Fibroblast of skin of left quadriceps (primary cell): ENCODE measurements at places on chromosomes 16 and 17.
A peak's percentile ranks its signal among the peaks of the same experiment; 100 is the strongest.

DNA sequence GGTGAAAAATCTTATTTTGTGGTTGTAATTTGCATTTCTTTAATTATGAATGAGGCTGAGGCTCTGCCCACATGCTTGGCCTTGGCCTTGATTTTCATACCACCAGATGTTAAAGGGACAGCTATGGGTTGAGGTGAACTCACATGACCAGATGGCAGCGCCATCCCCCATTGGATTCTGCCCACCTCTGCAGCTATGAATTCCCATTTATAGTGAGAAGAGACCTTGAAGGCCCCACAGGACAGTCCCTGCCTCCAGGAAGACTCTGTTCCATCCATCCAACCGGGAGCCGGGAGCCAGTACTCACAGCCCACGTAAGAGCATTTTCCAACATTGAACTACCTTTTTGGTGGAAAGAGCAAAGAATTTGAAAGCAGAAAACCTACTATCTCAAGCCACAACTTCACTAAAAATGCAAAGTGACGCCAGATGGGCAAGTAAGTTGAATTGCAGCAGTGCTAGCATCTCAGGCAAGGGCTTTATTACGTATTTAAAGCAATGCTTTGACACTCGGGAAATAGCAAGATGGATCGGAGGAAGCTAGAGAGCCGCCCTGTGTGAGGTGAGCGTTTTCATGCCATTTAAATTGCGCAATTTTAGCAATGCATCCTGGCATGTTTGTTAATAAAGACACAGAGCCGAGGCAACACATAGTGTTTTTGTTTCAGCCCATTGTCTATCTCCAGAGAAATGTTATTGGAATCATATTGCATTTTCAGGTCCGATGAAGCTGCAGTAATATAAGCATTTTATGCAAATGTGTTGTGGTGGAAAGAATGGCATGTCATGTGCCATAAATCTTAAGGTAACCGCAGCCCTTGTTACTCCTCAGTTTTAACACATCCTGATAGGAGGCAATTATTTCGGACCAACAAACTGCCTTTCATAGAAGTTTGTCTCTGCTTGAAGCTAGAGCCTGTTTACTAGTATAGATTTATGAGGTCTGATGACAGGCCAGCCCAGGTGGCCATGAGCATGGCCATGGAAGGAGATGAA lies 273.4 kb upstream of the TNRC6C start:
- DNase-seq, result no peak

GRCh38 chr17:79332011-79332554 lies 257.5 kb downstream of the ENGASE start:
- no peak for DNase-seq

DNA sequence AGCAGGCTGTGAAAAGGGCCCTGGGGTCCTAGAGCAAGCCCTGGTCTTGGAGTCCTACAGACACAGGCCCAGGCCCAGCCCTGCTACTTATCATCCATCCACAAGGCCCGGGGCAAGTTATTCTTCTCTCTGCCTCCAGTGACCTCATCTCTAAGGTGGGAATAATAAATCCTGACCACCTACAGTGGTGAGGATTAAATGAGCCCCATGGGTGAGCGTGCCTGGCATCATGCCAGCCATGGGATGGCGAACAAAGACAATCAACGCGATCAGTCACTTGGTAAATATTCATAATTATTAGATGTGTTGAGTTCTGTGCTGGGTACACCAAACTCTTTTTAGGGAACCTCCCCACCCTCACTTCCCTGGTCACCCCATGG lies 5.5 kb downstream of the KRT15 start:
- DNase-seq, result no peak

DNA sequence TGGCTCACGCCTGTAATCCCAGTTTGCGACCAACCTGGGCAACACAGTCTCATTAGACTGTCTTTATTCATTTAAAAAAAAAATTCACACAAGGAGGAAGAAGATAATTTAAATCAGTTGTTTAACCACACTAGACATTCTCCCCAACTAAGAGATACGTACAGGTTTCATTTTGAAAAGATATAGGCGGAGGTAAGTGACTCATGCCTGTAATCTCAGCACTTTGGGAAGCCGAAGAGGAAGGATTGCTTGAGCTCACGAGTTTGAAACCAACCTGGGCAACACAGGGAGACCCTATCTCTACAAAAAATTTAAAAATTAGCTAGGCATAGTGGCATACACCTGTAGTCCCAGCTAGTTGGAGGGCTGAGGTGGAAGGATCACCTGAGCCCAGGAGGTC lies 5.3 kb downstream of the CMTM4 start:
- no peak for DNase-seq

GRCh38 chr16:55471448-55472097 lies 7.4 kb upstream of the MMP2 start:
- peak; percentile 63 for DNase-seq

DNA sequence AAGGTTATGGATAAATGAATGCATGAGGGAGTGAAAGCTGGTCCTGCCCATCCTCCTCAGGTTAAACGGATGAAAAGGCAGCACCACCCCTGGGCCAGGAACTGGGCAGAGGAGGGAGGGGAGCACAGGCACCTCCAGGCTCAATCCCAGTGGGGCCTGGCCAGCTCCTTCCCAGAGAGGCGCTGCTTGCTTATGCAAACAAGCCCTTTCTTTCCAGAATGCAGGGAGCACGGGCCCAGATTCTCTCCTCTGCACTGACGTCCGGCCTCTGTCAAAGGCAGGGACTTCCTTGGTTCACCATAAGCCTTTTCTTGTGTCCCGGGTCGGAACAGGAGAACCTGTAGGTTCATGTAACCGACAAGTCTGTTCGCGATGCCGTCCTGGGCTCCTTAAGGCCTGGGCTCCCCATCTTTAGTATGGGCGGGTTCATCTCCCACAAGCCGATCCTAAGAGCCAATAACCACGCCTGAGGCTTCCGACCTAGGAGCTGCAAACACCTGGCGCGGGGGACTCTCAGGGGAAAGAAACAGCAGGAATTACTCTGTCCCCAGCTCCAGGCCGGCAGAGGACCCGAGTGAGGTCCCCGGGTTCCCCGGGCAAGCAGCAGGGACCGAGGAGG lies 16.3 kb downstream of the ENPP7 start:
- DNase-seq, result no peak

- DNase-seq, result no peak
These were observed 8.8 kb downstream of the ADAT1 start for GRCh38 chr16:75614066-75614897.

DNA sequence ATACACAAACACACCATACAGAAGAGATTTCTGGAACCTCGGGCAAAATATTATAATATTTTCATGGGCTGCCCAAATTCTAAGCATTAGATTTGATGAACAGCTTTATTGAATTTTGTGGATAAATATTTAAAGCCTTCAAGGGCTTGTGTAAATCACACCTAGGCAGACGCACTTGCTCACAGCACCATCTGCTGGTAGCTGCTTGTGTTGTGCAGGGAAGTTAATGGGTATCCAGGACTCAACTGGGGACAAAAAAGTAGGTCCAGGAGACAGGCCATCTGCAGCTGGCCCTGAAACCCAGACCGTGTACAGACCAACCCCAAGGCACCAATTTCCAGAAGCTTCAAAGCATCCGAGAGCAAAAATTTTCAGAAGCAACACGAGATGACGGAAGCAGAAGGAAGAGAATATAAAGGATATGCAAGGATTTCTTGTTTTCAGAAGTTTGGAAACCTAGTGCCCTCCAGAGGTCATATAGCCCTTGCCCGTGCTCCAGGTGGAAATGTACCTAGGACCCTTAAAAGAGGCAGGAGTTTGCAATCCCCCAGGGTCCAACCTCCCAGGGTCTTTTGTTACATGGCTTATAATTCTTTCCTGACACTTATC lies 140.0 kb downstream of the CHD9NB start:
- peak; percentile 1 for DNase-seq

DNA sequence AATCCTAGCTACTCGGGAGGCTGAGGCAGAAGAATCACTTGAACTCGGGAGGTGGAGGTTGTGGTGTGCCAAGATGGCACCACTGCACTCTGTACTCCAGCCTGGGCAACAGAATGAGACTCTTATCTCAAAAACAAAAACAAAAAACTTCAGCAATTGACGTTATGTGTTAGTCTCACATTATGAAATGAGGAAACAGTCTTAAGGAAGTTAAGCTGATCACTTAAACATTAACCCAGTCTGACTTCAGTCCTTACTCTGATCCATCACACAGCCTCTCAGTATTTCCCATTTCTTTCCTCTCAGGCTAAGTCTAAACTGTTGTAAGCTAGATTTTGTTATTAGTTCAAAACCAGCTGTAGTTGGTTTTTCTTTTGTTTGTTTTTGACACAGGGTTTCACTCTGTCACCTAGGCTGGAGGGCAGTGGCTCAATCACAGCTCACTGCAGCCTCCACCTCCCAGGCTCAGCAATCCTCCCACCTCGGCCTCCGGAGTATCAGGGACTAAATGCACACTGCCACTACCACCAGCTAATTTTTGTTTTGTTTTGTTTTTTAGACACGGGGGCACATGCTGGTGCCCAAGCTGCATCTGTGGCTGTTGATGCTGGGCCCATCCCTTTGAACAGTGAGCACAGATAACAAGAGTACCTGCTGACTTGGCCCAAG lies 6.3 kb downstream of the JPT1 start:
- no peak for DNase-seq

GRCh38 chr17:20187049-20187448 lies 177.9 kb downstream of the SPECC1 start:
- DNase-seq, result no peak

DNA sequence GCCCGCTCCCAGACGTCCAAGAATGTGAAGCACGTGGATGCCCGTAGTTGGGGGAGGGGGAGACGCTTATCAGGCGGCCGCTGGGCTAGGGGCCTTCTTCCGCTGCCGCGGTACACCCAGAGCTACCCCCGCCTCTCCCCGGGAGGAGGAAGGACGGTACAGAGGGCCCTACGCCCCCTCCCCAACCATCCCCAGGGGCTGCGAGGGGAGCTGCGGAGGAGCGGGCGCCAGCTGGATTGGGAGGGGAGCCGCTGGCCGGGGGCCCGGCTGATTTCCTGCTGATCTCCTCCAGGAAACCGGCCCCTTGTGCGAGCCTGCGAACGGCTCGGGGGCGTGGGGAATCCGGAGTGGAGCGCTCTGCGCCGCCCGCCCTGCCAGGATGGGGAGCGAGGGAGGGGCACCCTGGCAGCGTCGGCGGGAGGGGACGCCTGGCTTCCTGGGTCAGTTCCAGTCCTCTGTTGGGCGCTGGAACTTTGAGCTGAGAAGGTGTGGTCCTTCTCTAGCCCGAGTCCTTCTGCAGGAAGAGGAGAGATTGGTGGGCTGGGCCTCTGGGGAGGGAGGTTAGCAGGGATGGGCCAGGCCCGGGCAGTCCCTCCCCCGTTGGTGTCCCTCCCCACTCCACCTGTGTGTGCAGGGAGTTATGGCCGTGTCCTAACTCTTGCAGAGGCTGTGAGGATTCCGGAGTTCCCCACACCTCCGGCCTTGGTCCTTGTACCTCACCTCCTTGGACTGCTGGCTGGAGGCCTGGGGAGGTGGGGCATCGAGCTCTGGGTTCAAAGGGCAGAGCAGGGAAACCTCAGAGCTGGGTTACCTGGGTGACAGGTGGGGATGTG lies 19.2 kb downstream of the GJD3 start:
- DNase-seq, result no peak

- no peak for DNase-seq
These were observed 77.3 kb upstream of the ATF7IP2 start for GRCh38 chr16:10308305-10309193.

DNA sequence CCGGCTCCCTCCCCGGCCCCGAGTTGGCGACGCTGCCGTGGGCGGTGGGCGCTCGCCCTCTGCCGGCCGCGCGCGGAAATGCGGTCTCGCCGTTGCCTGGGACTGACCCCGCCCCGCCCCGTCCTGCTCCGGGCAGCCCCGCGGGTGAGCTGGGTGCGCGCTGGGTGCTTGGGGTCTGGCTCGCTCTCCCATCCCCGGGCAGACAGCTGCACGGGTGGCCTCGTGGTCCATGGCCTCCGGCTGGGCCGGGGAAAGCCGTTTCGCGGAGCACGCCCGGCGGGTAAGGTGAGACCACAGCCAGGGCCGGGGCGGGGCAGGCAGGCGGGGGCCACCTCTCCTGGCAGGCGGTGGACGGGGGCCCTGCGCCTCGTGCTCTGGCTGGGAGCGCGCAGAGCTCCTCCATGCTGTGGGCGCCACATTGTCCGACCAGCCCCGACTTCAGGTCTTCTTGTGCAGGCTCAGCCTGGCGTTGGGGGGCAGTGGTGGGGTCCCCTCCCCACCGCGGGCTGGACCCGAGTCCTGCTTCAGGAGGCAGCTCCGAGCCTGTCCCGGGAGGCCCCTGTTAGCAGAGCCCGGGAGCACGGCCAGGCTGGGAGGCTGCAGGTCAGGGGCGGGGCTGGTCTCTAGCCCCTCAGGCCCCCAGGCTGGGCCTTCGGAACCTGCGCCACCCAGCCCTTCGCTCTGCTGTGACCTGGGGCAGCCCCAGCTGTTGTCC lies 7.0 kb upstream of the C1QTNF8 start:
- DNase-seq, result peak; percentile 3

DNA sequence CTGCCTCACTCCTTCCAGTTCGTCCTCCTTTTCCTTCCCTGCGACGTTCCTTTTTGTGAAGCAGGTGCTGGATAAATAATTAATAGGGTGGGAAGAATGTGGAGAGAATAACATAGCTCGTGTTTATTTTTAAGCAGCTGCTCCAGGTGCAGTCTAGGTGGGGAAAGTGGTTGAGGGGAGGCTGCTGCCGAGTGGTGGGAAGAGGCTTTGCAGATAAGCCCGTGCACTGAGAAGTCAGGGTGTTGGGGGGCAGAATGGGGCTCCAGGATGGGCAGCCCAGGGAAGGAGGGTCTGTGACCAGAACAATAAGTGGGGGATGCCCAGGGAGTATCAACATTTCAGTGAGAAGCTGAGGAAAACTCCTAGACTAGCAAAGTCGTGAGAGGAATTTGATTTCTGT lies 300.5 kb downstream of the CPPED1 start:
- DNase-seq, result no peak

GRCh38 chr16:81752225-81752875 lies 26.7 kb upstream of the PLCG2 start:
- DNase-seq, result no peak

GRCh38 chr16:17836868-17837602 lies 366.3 kb upstream of the XYLT1 start:
- peak; percentile 95 for DNase-seq

- no peak for DNase-seq
These were observed 100.7 kb downstream of the CYLD start for GRCh38 chr16:50842589-50842988.

DNA sequence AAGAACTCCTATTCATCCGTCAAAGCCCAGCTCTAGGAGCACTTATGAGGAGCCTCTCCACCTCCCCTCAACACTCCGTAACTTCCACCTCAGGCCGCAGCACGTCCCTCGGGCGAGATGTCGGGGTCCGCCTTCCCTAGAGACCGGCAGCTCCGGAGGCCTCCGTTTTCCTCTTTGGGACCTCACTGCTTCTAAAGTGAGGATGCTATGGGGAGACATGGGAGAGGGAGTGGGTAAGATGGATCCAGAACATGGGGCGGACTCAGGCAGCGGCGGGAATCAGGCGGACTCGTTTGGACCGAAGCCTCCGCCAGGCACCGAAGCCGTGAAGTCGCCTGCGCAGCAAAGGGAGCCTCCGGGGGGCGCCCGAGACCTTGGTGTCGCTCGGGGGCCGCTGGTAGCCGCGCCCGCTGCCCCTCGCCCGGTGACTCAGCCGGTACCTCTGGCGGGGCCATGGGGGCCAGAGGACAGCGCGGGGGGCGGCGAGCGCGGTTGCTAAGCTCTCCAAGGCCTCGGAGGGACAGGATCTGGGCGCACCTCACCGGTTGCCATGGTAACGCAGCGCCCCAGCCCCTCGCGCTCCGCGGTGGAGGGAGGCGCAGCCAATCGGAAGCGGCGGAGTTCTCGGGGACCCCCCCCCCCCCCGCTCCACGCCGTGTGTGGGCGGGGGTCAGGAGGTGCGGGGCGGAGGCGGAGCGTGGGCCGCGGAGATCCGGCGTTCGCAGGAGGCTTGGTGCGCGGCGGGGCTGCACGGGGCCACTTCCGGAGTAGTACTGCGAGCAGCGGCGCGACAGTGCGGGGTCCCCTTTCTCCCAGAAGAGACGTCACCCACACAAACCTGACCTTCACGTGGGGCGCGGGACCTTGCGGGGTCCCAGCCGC lies 1.3 kb upstream of the HIC1 start:
- no peak for DNase-seq
